T-helper 9 cell (primary cell): ENCODE measurements at places on chromosomes 2 and 18.

GRCh38 chr2:96336873-96337272 lies 1.3 kb downstream of the NCAPH start:
- no peak for DNase-seq

GRCh38 chr18:58653814-58654509 lies 17.3 kb upstream of the MALT1 start:
- no peak for DNase-seq

- DNase-seq, result no peak
Measured at GRCh38 chr2:230593765-230594164, 118.9 kb upstream of the CAB39 start.

GRCh38 chr2:56148825-56149224 lies 35.0 kb upstream of the CCDC85A start:
- DNase-seq, result no peak

DNA sequence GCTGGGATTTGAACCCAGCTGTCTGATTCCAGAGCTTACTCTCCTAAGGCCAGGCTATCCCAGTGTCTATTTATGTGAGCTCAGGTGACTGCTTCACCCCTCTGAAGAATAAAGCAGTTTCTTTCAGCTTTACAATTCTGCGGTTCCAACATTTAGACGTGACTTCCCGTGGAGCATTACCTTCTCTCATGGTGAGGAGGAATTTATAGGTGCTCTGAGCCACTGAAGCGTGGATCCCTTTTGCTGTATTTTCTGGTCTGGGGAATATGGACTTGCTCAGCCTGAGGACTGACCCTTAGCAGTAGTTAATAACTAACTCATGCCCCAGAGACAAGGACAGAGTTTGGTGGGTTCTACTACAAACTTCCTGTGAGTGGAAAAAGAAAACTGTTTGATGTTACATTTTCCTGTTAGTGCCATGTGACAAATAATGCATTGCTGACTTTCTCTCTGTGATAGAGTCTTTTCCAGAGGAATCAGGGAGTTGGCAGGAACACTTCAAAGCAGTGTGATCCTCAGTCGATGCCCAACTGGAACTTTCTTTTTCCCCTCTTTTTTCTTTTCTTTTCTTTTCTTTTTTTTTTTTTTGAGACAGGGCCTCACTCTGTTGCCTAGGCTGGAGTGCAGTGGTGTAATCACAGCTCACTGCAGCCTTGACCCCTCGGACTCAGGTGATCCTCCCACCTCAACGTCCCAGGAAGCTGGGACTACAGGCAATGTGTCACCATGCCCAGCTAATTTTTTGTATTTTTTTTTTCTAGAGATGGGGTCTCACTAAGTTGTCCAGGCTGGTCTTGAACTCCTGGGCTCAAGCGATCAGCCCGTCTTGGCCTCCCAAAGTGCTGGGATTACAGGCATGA lies 21.9 kb downstream of the CASP10 start:
- DNase-seq, result no peak

GRCh38 chr2:47518497-47519146 lies 115.7 kb downstream of the MSH2 start:
- DNase-seq, result no peak

GRCh38 chr2:231541645-231542044 lies 11.4 kb upstream of the NMUR1 start:
- DNase-seq, result no peak

- DNase-seq, result no peak
Measured at GRCh38 chr18:48824231-48824970, 126.4 kb downstream of the SMAD7 start.

DNA sequence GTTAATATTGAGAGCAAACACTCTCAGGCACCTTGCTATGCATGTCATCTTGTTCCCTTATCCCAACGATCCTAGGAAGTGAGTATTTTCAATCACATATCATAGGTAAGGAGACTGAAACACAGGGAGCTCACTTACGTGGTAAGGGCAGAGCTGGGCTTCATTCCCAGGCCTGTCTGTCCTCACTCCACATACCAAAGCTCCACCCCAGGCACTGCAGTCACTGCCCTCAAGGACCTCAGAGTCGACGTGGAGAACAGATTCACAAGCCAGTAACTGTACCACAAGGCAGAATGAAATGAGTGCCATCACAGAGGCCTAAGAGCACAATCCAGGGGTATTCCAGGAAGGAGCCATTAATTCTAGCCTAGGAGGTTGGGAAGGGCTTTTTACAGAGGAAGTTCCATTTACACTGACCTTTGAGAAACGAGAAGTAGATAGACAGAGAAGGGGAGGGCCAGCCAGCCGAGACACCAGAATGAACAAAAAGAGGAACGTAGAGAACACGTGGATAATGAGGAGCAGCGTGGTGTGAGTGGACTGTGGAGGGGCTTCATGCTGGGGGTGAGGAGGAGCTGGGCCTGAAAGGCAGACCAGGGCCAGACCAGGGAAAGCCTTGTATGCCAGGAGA lies 48.6 kb downstream of the KIAA2012 start:
- DNase-seq, result no peak

GRCh38 chr2:4628998-4629501 lies 925.7 kb downstream of the DCDC2C start:
- DNase-seq, result no peak

GRCh38 chr2:163405298-163405697 lies 330.5 kb downstream of the FIGN start:
- DNase-seq, result no peak

GRCh38 chr2:43033016-43033270 lies 193.5 kb downstream of the ZFP36L2 start:
- no peak for DNase-seq

DNA sequence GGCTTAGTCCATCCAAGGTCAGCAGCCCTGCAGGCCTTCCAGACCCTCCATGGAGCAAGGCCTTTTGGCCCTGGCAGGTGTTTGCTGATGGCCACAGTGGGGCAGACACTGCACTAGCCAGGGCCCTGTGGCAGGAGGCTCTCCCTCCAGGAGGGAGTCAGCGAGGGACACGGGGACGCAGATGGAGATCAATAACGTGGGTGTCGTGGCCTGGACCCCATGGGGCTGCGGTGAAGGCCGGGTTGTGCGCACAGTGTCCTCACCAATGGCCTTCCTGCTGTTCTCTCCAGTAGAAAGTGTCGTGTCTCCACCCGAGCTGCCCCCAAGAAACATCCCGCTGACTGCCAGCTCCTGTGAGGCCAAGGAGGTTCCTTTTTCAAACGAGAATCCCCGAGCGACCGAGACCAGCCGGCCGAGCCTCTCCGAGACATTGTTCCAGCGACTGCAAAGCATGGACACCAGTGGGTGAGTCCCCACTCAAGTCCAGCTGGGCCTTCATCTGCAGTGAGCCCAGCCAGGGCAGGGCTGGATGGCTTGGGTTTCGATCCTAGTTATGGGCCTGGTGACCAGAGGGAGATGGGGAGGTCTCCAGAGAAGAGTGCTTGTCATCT lies 65.4 kb downstream of the INPP5D start:
- no peak for DNase-seq

GRCh38 chr2:32553829-32554432 lies 73.9 kb upstream of the TTC27 start:
- no peak for DNase-seq

DNA sequence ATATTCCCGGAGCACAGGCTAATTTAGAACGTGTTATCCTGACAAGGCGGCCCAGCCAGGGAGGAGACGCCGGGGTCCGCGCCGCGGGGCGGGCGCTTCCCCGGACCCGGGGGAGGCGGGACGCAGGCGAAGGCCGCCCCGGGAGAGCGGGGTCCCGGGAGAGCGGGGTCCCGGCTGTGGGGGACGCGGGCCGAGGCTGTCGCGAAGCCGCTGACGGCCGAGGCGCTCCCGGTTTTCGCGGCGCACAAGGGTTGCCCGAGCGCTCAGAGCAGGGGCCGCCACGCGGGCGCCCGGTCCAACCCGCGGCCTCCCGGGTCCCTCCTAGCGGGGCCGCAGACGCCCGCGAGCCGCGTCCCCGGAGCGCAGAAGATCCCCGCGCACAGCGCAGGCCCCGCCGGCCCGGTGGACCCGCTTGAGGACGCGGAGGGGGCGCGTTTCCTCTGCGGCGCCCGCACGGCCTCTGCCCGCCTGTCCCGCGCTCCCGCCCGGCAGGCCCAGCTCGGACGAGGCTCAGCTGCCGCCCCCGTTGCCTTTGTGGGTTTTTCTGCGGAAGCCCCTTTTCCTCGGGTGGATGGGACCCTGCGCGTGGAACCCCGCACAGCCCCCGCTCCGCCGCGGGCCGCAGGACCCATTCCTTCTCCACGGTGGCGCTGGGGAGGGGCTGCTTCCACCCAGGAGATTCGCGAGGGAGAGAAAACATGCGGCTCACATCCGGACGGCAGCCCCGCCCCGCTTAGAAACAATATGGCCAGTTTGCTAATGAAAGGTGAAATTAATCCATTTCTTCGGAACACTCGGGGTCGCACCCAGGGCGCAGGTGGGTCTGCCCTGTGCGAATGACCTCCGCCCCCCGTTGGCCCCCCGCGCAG lies 9.6 kb upstream of the KCNG2 start:
- DNase-seq, result no peak

DNA sequence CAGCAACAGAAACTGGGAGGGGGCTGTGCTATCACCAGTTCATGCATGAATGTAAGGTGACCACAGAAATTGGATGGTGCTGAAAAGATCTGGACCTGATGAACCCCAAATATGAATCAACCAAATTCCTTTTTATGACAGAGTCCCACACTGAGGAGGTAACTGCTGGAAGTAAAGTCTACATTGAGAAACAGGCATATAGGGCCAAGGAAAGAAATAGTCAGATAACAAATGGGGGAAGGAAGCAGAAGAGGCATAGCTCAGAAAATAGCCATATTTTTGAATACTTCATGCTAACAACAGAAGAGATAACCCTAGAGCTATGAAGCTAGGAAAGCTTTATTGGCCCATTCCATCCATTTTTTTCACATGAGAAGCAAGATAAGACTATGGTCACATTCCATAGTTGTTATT lies 25.8 kb downstream of the ZC3H6 start:
- no peak for DNase-seq

- DNase-seq, result no peak
Measured at GRCh38 chr2:221958224-221958623, 340.6 kb downstream of the PAX3 start.

DNA sequence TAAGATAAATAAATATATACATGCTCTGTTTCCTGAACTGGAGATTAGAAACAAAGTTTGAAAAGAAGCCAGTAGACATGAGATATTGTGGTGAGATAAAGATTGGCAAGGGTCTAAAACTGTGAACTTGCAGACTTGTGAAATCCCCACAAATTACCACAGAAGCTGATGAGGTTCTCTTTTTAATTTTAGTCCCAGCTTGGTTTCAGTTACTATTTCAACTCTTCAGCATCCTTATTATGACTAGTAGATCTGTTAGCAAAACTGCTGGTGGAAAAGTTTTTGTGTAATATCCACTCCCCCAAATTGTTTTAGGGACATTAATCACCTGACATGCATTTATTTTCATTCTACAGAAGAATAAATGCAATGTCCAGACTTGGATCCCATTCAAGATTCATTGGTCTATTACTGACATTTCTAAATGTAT lies 20.8 kb downstream of the RASGRP3 start:
- no peak for DNase-seq

GRCh38 chr2:121147766-121148165 lies 137.2 kb downstream of the TFCP2L1 start:
- no peak for DNase-seq

DNA sequence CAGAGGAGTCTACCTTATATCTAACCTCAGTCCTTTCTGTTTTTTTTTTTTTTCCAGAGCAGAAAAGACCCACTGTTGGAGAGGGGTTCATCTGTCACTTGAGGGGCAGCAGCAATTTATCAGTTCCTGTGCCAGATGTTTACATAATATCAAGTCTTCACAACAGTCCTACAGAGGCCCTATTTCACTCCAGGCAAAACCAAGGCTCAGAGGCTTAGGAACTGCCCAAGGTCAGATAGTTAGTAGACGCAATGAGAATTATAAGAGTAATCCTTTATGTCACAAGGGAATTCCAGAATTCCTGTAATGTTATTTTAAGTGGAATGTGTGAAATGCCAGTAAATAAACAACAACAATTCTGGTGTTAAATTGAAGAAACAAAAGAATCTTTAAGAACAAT lies 696.1 kb downstream of the NRXN1 start:
- DNase-seq, result no peak

DNA sequence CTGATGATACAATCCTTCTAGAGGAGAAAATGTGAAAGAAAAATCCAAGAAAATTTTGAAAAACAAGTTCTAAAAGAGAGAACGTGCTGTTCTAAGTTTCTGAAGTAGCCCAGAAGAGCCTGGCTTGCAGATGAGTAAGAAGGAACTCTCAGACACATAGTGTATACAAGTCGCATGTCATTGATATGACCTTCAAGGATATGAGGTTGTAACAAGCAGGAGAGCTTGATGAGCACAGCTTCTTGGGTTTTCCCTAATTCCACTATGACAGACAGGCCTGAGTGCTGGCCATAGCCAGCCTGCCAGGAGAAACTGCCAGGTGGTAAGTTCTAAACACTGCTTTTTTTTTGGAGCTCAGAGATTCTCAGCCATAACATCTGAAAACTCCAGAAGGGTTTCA lies 235.7 kb upstream of the SIX2 start:
- DNase-seq, result no peak

DNA sequence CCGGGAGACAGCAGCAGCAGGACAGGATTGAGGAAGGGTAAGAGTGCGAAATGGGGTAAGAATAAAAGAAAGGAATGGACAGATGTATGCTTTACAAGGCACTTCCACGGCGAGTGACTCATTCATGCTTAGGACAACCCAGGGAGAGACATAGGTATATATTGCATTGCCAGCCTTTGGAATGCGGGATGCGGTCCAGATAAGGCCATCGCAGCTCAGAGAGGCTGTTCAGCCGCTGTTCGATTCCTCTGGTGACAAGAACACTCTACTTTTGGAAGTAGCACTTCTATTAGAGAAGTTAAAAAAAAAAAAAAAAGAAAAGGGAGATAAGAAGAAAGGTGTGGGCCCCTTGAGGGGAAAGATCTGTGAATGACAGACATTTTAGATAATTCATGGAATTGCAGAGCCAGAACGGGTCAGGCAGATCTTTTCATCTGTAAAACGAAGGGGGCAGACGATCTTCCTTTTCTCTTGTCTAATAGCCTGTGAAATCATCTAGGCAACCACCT lies 819 bp upstream of the NCOA1 start:
- DNase-seq, result no peak

- no peak for DNase-seq
Measured at GRCh38 chr2:109489296-109489695, 124.5 kb downstream of the SEPTIN10 start.

GRCh38 chr2:220949466-220949865 lies 622.6 kb downstream of the EPHA4 start:
- DNase-seq, result no peak

DNA sequence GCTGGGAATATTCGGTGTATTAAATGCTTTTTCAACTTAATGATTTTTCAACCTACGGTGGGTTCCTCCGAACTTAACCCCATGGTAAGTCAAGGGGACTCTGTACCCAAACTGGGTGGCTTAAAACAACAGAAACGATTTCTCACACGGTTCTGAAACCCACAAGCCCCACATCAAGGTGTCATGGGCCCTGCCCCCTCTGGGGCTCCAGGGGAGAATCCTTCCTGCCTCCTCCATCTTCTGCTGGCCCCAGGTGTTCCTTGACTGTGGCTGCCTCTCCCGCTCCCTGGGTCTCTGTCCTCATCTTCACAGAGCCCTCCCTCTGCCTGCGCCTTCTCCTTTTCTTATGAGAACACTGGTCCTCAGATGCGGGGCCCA lies 301.3 kb upstream of the SALL3 start:
- no peak for DNase-seq
